ENCODE measurements at places on chromosomes 12 and 14.

DNA sequence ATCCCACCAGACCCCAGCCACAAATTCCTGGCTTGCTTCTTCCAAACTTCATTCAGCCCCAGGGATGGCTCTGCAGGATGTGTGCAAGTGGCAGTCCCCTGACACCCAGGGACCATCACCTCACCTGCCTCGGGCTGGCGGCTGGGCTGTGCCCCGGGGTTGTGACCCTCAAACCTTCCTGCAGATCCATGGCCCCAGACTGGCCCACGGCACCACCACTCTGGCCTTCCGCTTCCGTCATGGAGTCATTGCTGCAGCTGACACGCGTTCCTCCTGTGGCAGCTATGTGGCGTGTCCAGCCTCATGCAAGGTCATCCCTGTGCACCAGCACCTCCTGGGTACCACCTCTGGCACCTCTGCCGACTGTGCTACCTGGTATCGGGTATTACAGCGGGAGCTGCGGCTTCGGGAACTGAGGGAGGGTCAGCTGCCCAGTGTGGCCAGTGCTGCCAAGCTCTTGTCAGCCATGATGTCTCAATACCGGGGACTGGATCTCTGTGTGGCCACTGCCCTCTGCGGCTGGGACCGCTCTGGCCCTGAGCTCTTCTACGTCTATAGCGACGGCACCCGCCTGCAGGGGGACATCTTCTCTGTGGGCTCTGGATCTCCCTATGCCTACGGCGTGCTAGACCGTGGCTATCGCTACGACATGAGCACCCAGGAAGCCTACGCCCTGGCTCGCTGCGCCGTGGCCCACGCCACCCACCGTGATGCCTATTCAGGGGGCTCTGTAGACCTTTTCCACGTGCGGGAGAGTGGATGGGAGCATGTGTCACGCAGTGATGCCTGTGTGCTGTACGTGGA lies at the start of gene PSMB11:
Gene PSMB11, plus strand, starts transcription at position 51 of the 804 bp plus-strand sequence. Its CDS starts 14 bp downstream, at position 65.
- DNase-seq, result no peak

DNA sequence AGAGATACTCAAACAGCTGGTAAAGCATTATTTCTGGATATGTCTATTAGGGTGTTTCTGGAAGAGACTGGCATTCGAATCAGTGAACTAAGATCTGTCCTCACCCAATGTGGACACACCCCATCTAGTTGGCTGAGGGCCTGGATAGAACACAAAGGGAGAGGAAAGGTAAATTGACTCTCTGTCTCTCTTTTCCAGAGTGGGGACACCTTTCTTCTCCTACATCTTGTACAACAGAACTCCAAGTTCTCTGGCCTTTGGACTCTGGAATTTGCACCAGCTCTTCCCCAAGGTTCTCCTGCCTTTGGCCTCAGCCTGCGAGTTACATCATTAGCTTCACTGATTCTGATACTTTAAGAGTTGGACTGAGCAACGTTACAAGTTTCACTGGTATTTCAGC lies 1253.9 kb downstream of the SLC16A7 start:
- DNase-seq, result no peak

DNA sequence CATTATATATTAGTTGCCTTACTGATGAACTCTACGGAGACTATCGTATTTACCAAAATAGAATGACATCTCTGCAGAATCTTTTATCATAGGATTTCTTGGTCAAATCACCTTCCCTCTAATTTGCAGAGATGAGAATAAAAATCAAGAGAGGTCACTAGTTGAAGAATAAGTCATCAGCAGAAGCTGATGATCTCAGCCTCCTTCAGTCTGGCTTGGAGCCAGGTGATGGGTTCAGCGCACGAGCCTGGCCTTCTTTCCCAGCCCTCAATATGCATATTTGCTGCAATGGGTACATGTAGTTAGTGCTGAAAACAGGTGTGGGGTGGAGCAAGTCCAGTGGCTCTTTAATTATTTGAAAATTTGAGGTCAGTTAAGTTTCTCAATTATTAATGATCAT lies 19.2 kb upstream of the EMP1 start:
- no peak for DNase-seq

- no peak for DNase-seq
Observed at GRCh38 chr12:92155733-92156132, 10.1 kb upstream of the BTG1 start.

DNA sequence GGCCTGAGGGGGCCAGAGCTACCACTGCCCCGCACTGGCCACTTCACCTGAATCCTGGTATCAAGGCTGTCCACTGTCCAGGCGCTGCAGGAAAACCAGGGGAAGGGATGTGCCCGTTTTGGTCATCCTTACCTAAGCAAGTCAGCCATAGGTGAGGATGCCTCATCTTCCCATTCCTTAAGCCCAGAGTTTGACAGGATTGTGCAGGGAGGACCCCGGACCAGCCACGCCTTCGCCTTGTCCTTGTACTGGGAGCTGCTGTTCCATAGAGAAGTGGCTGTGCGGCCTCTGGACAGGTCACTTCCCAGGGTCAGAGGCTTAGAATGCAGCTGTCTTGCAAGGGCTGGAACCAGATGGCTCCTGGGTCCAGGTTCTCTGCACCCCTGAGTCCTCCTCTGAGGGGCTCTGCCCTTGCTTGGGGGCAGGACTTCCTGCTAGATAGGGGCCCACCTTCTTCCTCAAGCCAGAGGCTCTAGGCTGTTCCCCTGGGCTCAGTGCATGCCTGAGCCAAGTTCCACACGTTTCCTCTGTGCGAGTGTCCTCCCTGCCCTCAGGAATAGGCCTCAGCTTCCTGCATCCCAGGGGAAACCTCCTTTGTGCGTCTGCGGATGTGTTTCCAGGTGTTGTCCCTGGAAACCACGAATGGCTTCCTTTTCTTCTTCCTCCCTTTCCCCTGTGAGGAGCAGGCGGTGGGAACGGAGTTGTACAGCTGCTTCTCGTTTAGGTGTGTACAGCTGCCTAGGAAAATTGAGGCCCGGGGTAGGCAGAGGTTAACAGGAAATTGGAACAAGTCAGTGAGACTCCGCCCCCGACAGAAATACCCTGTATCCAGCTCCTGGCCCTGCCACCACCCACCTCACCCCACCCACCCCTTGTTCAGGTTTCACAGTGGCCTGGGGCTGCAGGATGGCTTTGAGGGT lies 54.3 kb upstream of the RIN3 start:
- peak; percentile 84 for DNase-seq

DNA sequence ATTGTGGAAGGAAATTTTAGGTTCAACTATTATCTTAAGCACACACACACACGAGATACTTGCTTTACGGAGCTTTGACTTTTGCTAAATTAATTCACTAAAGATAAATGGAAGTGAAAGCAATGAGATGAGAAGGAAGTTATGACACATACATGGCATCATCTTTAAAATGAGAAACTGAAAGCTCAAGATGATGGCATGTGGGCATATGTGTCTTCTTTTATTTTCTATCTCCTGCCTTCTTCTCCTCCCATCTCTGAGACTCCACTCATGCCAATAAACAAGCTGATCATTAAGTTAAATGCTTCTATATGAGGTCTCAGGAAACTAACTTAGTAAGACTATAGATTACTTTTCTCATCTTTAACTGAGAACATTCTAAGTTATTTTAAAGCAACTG lies 216.7 kb downstream of the MED13L start:
- DNase-seq, result no peak

GRCh38 chr14:73365727-73366126 lies 92.6 kb downstream of the NUMB start:
- DNase-seq, result no peak

GRCh38 chr14:49654511-49654910 lies 19.5 kb upstream of the DNAAF2 start:
- no peak for DNase-seq

- no peak for DNase-seq
Observed at GRCh38 chr12:65275627-65276026, 2.9 kb upstream of the MSRB3 start.

GRCh38 chr14:50233166-50233950 lies 2.0 kb upstream of the SOS2 start:
- no peak for DNase-seq

DNA sequence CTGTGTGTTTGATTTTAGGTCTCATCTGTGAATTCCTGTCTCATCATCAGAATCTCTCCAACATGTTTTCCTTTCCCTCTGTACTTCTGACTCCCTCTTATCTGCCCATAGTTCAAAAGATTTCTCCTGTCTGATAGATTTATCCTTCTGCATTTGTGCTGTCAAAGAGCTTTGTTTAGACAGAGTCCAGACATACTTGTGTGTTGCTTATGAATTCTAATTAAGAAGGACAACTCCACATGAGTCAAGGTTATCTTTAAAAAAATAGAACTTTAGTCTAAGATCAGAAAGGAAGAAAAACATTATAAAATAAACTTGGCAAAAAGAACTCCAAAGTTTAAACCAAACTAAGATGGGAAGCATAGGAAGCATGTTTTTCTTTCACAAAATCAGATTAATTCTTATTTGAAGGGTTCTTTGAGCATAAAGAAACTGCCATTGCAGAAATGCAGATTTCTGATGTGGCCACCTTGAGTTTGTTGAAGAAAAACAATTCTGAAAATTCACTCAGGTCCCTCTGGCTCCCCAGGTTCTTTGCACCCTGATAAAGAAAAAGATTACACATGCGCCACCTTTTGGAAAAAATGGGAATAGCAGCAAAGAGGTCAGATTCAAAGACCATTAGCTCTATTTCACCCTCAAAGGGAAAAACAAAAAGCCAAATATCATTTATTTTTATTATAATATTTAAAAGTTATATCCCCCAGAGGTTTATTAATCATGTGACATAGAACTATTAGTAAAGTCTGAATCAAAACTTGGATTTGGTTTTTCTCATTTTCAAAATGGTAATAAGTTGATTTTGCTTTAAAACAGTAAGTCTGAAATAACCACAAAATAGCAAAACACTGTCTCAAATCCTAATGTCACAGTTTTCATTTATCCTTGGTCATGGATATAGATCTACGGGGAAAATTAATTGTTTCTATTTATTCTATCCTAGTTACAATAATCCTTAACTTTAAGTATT lies 143.7 kb upstream of the DCN start:
- no peak for DNase-seq
